ENCODE measurements at places on chromosomes 7 and 10. TPM values are rescaled to one million over a fixed set of nuclear protein-coding genes. Genes with fewer than 3 reads are reported as not detected.

DNA sequence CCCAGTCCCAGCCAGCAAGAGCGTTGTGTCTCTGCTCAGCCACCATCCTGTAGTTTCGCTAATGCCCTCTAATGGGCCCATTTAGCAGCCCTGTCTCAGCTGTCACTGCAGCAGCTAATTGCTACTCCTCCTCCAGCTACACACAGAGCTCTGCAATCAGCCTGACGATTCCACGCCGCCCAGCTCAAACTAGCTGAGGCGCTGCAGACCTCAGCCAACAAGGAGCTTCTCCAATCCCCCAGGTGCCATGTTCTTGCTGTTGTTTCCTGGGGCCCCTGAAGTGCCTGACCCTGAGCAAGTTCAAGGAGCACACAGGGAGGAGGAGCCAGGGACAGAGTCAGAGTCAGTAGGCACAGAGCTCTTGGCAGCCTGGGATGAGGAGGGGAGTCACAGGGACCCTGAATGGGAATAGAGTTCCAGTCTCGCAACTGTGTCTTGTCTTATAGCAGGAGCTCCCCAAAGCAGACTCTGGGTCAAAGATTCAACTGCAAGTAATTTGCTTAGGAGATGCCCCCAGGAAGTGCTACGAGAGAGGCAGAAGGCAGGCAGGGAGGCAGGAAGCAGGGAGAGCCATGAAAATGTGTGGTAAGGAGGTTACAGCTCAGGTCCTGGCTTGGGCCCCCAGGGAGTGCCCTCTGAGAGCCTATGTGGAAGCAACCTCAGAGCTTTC lies 135.8 kb upstream of the UNC5B start:
- DNase-seq = no peak

DNA sequence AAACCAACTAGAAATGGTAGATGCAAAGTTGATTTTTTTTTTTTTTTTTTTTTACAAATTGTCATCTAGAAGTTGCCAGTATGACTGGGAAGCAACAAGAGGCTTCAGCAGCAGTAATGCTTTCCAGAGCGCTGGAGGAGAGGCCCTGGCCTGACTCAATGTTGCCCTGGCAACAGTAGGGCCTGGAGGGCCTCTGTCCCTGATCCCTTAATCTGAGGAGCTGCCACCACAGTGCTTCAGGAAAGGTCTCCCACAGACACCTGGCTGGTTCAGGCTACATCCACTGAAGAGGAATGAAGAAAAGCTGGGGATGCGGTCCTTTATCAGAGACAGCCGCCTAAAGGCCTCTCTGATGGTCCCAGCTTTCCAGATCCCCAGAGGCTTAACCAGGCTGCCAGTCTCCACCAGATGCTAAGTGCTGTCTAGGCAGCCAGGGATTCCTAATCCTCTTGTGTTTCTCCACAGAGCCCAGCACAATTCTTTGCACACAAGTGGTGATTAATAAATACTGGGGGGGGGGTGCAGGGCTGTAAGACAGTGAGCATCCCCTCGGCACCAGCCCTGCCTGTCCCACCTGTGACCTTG lies 33.7 kb downstream of the ZNF777 start:
- no peak for DNase-seq

DNA sequence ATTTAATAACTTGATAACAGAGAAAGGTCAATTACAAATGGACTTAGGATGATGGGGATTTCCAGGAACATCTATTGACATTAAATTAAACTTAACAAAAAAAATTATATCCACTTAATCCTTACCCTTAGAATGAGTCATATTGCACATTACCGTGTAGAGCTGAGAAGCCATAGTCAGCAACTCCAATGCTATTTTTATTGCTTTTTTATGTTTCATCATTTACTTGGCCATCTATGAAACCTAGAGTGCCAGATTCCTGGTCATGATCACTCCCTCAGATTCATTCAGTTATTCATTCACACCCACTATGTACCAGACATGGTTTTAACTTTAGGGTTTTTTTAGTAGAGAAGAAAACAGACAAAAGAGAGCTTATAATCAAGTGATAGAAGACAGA lies 1180.4 kb downstream of the CNTNAP2 start:
- DNase-seq = no peak

DNA sequence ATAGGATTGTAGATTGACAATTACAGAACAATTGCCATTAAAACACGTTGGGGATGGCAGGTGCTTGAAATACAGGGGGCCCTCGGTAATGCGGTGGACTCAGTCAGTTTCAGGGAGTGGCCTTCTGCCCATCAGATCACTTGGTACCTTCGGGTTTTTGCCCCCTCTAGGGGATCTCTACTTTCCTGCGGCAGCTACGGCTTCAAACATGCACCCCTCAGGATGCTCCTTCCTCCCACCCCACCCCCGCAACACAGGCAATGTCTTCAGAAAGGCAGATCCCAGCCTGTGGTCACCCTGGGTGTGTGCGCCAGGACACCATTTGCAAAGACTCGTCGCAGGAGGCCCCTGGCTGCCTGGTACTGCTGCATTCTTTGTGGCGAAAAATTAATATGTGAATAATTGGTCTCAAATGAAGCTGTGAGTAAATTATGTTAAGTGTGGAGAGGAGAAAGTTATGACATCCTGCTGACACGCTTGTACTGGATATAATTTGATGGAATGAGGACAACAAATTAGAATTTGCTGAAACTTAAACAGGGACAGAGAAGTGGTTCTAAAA lies 431.0 kb upstream of the MKI67 start:
- no peak for DNase-seq

DNA sequence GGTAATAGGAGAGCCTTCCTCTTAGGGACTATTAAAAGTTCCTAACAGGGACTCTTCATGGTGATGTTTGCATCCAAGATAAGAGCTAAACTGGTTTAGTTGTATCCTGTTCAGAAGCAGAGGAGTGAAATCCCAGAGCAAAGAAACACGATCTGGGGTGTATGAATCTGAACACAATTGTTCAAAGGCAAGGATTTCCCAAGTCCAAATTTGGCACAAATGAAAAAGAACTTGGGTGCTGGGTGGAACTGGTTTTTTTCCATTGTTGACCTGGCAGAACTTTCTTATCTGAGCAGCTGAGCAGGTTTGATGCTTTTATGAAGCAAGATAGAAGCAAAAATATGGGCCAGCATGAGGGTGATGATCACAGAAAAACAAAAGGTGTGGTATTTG lies 6.0 kb downstream of the AGFG2 start:
- DNase-seq = no peak

The TMEM236 gene
- total RNA-seq = 0.04 TPM

- DNase-seq = no peak
Observed at GRCh38 chr10:119100434-119101238, 3.3 kb upstream of the DENND10 start.

- no peak for DNase-seq
Observed at GRCh38 chr10:32980242-32980557, 22.2 kb upstream of the ITGB1 start.

The MBL2 gene
- not detected for total RNA-seq

DNA sequence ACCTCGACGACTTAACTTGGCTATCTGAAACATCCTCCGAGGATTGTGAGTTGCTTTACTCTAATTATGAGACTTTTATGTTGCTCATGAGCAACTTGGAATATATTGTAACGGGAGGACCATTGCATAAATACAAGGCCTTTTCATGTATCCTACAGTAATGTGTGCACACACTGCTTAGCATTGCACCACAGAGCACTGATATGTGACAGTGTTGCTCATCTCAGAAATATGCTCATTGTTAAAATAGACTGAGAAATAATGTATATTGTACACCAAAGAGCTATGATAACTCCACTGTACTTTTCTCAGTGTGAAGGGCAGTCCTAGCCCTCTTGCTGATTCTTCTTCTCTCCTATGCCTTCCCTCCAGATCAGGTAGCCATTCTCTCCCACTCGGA lies 102.8 kb upstream of the CDK13 start:
- no peak for DNase-seq

The MGMT gene
- 33.8 TPM for total RNA-seq

DNA sequence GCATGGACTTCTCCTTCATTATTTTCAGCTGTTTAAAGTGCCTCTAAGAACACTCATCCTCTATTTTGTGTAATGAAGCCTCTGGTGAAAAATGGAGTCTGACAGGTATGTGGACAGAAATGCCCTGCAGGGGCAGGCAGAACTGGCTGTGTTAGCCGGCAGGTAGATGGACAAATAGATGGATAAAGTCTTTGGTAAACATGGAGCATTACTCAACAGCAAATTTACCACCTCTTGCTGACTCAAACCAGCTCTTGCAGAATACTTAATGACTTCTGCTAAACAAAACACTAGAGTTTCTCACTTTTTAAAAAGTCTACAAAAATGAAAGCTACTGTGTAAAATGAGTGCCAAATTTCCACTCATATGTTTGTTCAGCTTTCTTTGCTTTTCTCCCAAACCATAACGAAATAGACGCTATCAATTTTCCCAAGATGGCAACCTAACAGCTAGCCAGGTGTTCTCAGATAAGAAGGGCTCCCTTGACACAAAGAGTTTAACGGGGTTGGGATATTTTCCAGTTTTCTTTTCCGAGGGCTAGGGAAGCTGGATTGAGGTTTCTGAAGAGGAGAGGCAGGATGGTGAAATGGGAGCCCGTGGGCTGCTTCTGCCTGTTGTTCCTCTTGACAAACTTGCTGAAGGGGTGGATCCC lies 71.9 kb upstream of the HABP2 start:
- DNase-seq = no peak

- DNase-seq = peak; percentile 83
Observed at GRCh38 chr7:97835296-97836138, 36.7 kb downstream of the ASNS start.

GRCh38 chr7:142696456-142697179 lies 52.7 kb upstream of the PRSS1 start:
- DNase-seq = no peak

The PKD2L1 gene
- 0.25 TPM for total RNA-seq

DNA sequence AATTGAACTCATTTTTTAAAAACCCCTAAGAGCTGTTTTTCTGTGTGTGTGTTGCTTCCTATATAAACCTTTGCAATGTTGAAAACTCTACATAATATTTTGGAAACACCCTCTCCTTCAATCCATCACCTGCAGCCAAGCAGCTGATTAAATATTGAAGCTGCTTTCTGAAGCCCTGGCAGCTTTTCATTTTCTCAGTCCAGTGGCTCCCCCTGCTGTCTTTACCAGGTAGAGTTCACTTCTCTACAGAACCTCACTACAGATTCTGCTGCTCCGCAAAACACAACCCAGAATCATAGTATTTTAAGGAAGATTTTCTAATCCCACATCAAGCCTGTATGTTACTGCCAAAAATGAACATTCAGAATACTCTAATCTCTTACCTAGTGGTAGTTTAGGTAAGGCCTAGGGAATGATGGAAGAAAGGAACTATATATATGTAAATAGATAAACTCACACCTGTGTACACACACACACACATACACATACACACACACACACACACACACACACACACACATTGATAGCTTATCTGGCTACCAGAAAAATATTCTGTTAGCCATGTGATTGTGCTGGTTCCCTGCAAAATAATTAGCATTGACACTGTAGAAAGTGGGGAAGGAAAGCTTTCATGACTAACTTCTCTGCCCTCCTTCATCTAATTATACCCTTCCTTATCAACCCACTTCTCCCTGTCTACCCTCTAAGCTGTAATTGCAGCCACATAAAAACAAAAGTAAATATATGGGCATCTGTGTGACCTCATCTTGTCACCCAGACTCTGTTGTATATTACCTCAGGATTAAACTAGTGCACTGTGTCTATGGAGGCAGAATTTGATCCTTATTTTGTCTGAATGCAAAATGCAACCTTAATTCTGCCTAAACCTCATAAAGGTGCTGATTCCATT lies 229.5 kb upstream of the FZD1 start:
- peak; percentile 91 for DNase-seq

- DNase-seq = no peak
Observed at GRCh38 chr7:7970531-7971307, 2.1 kb downstream of the GLCCI1 start.

GRCh38 chr7:8200316-8200715 lies 61.7 kb downstream of the ICA1 start:
- DNase-seq = no peak

DNA sequence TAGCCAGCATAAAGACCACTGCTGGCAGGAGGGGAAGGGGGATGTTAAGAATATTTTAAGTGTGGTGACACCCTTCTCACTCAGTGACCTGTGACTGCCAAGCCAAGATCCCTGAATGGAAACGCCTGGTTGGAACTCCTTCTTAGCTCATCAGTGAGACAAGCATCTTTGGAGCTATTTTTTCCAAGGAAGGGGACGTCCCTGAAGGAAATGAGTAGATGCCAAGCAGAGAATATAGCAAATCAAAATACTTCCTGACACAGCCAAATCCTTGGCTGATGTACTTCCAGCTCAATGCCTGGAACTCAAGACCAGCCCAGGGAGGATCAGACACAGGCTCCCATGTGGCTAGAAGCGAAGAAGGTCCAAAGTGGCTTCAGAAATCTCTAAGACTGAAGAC lies 82.2 kb downstream of the SORBS1 start:
- no peak for DNase-seq

DNA sequence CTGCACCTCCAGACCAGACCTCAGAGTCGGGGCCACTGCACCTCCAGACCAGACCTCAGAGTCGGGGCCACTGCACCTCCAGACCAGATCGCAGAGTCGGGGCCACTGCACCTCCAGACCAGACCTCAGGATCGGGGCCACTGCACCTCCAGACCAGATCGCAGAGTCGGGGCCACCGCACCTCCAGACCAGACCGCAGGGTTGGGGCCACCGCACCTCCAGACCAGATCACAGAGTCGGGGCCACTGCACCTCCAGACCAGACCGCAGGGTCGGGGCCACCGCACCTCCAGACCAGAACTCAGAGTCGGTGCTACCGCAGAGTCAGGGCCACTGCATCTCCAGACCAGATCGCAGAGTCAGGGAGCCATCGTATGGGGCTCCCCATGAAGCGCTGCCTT lies 105.9 kb downstream of the ACTR3B start:
- no peak for DNase-seq

GRCh38 chr7:86282014-86282682 lies 361.6 kb upstream of the GRM3 start:
- no peak for DNase-seq

GRCh38 chr10:11189582-11190376 lies 172.1 kb downstream of the CELF2 start:
- DNase-seq = no peak

The RALA gene
- total RNA-seq = 13.8 TPM

- DNase-seq = no peak
Observed at GRCh38 chr10:113113241-113113640, 163.2 kb downstream of the TCF7L2 start.

GRCh38 chr10:49081547-49082275 lies 33.6 kb downstream of the VSTM4 start:
- DNase-seq = no peak

All from Karpas-422 (cell line).